ENCODE measurements at places on chromosomes 16 and 17.

DNA sequence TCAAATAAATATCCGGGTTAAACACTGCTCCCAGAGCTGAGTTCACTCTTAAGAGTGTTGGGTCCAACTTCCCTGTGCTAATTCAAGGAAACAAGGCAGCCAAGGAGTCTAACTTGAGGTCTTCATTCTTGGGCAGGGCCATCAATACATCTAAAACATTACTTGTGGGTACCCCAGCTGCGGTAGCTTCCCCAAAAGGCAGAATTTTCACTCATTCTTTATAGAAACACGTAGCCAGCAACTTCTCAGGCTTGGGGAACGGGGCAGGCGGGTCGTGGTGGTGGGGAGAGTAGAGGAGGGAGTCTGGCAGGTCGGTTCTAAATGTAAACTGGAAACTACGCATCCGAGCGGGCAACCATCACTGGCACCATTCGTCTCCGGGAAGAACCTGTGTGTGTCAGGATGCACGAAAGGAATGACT lies 666 bp upstream of the METTL9 start:
- DNase-seq = no peak

DNA sequence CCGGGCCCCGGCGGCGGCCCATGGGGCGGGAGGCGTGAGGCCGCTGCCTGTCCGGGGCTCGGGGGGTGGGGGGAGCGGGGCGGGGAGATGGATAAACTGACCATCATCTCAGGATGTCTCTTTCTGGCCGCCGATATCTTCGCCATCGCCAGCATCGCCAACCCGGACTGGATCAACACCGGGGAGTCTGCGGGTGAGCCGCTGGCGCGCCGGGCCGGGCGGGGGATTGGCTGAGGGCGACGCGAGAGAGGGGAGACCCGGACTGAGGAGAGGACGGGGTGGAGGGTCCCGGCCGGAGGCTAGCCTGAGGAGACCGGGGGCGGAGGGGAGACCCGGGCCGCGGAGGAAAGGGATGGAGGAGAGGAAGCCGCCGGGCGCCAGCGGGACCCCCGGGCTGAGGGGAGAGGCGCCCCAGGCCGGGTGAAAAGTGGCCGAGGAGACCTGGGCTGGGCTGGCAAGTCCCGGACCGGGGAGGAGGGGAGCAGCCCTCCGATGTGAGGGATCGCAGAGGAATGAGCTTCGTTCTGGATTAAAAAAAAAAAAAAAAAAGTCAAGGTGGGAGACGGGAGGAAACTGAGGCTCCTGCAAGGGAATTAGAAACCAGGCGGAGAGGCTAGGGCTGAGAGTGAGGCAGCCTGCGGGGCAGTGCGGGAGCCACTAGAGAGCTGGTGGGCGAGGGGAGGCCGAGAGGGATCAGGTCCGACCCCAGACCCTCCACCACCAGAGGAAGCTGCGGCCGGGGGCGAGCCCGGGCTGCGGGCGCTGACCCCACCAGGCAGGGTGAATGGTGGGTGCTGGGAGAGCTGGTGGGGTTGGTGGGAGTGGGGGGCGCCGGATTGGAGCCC lies 526 bp downstream of the MOSMO start:
- DNase-seq = peak; percentile 55

- no peak for DNase-seq
Measured at GRCh38 chr17:35752945-35753764, at the start of gene GAS2L2. GAS2L2 (minus strand) TSS chr17:35753239; CDS start chr17:35752850, 389 bp downstream.

DNA sequence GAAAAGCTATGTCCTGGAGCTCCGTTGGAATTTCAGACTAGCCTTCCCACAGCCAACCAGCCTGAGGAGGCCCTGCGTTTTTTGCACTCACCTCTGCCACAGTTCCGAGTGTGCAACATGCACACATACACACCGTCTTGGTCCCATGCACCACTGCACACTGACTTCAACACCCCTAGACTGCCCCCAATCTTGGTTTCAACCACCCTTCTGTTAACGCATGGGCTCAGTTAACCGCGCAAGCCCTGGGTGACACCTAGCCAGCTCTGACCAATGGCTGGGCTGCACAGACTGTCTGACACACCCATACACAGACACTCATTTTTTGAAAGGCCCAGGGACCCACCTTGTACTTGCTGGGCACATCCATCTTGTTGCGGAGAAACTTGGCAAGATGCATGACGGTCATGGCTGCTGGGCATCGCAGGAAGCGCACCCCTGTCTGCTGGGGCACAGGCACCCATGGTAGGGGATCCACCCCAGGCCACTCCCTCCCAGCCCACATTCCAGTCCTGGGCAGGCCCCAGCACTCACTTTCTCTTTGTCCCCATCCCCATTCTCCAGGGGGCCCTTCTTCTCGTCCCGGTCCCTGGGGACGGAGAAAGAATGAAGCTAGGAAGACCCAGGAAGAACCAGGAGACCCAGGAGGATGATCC lies 8.0 kb downstream of the CISD3 start:
- DNase-seq = peak; percentile 77

GRCh38 chr16:11188801-11189740 lies 66.9 kb downstream of the SOCS1 start:
- no peak for DNase-seq

- no peak for DNase-seq
Measured at GRCh38 chr16:17360693-17361122, 110.1 kb downstream of the XYLT1 start.

DNA sequence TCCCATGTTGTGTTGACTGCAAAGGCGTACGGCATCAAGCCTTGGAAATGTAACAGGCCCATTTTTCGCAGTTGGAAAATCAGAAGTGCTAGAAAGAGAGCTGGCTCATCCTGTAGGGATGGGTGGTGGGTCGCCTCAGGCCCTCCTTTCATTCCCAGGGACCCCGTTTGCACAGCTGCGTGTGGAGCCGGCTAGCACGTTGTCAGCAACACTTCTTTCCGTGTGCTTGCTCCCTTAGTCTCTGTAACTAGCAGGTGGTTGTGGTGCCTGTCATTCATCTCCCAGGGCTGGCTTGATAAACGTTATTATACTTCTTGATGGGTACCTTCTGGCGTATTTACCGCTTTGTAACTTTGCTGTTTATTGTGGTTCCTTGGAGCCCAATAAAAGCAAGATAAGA lies 239.0 kb upstream of the CACNG5 start:
- no peak for DNase-seq

DNA sequence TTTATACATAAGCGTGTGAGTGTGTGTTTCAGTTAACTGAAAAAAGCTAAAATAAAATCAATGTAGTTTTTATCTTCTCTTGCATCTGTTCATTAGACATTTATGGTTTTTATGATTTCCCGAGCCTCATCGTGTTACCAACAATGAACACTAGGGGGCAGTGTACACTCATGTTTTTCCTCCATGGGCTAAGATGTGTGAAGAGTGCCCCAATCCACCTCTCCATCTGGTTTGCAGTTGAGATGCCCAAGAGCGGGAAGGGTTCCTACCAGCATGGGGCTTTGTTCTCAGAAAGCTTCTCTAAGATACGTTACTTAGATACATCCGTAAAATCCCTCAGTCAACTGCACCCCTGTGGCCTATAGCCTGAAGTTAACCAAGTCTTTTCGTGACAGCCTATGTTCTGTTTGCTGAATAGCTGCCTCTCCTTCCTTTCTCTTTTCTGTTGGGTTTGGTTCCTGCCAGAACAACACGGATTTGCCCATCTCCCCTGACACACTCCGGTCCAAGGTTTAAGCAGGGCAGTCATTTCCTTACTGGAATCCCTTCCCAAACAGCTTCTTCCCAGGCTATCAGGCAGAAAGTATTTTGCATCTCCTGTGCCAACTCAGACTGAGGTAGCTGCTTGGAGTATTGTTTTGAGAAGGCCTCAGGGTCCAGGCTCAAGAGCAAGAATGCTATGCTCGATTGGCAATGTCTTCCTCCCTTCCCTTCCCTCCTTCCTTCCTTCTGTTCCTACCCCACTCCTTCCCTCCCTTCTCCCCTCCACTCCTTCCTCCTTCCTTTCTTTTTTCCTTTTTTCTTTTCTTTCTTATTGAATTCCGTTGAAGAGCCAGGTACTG lies 12.9 kb upstream of the ELAC2 start:
- peak; percentile 19 for DNase-seq

DNA sequence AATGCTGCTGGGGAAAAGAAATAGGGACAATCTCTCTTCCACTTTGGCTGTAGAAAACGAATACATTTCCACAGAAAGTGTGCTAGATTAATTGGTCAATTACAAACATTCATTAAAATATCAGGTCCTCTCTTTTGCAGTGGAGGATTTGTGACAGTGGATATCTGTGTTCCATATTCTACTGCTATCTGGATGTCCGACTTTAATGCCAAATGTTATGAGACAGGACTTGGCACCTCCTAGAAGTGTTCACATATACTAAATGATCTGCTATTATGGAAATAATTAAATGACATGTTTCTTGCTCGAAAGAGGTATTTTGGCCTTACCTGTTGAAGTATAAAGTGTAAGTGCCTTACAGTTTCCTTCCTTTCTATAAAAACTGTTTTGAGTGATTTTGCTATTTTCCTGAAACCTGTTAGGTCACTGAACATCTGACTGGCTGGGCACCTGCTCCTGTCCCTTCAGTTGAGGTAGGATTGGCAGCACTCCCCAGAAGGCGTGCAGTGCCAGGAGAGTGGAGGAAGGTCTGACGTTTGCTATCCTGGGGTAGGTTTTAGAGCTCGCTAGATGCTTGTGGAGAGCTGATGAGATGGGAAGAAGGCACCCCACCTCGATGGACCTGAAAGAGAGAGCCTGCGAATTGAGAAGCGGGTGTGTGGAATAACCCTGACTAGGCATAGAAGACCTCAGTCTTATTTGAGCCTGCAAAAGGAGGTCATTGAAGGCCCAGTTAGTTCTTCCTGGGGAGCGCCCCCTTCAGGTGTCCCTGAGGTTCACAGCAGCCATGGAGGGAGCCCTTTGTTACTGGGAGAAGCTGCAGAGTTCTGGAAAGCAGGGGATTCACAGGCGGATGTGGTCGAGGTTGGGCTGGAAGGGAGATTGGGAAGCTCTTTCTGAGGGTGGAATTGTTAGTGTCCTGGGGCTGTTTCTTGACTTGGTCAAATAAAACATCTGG lies 159.4 kb upstream of the ZNF267 start:
- no peak for DNase-seq

DNA sequence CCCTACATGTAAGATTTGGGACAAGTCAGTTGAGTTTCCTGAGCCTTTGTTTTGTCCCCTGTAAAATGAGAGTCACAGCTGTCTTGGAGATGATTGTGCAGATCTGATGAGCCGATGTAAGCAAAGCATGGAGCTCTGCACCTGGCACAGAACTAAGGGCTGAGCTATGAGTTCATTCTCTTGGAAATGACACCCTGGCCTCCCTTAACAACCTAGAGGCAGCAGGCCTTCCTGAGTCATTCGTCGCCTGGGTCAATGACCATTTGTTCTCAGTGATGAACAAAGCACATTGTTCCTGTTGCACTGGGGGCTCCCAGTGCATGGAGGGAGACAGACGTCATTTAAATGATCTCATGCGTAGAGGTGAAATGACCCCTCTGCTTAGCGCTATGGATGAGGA lies 62.8 kb upstream of the GCSH start:
- no peak for DNase-seq

DNA sequence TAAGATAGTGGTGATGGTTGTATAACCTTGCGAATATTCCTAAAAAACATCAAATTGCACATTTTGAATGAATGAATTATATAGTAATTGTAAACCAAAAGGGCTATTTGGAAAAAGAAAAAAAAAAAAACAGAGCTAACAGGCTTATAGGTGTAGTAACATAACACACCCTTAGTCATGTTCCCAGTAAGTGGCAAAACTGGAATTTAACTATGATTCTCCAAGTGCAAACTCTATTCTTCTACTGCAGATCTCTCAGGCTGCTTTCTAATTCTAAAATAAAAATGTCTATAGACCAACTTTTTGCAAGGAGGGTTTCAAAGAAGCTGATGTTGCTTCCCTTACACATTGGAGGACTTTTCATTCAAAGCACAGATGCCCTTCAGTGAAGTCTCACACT lies 293.2 kb upstream of the MON1B start:
- no peak for DNase-seq

DNA sequence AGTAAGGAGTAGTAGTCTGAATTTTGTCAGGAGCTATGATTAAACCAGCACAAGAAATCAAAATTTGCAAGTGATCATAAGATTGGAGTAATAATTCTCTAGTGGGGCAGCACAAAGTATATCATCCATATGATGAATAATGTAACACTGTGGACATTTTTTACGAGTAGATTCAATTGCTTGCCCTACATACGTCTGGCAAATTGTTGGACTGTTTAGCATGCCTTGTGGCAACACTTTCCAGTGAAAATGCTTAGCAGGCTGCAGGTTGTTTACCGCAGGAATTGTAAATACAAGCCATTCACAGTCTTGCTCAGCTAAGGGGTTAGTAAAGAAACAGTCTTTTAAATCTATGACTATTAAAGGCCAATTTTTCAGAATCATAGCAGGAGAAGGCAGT lies 35.7 kb downstream of the ATF7IP2 start:
- DNase-seq = no peak

DNA sequence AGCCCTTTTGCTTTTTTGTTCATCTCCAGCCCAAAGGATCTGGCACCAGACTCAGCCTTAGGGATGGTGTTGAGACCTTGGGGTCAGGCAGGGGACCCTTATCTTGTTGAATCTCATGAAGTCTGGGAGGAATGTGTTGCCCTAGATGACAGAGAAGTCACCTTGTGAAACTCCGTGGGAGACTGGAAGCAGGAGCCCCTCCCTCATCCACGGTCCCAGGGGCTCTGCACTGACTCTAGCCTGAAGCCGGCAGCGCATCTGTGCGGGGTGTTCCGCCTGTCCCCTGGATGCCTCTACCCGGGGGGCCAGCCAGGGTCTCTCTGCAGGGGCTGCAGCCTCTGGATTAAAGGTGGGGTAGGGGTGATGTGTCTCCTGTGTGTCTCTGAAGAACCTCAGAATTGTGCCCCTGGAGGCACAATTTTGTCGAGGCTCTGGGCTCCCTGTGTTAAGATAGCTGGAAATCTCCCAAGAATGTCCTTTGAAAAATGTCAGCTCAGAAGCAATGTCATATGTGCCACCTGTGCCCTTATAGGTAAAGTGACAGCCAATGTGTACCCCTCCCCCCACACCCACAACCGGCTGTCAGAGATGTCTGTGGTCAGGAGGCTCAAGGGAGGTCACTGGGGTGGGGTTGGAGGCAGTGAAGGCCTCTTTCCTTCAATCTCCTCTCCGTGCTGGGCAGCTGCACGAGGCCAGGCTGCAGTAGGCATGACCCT lies 32.1 kb upstream of the CDC42EP4 start:
- no peak for DNase-seq

DNA sequence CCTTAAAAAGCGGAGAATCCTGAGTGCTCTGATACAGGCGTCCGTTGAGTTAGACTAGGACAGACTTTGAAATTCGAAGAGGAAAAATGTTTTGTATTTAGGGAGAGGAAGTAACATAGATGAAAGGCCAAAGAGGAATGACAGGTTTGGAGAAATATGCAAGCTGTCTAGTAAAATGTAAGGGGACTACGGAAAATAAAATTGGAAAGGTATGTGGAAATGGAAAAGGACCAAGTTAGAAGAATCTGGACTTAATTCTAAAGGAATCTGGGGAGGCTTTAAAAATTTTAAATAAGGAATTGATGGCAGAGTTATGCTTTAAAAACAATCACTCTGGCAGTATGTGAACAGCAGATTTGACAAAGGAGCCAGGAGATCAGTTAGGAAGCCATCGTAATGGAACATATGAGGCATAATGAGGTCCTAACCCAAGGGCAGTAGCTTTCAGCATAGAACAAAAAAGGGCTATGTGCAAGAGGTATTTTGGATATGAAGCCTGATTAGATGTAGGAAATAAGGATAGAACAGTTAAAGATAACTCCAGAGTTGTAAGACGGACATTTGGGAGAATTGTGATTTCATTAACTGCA lies 38.3 kb downstream of the CYB561 start:
- no peak for DNase-seq

GRCh38 chr16:84699147-84699711 lies 571 bp upstream of the USP10 start:
- no peak for DNase-seq

All from GM12891 (cell line).